ENCODE measurements at places on chromosomes 12 and 14.

DNA sequence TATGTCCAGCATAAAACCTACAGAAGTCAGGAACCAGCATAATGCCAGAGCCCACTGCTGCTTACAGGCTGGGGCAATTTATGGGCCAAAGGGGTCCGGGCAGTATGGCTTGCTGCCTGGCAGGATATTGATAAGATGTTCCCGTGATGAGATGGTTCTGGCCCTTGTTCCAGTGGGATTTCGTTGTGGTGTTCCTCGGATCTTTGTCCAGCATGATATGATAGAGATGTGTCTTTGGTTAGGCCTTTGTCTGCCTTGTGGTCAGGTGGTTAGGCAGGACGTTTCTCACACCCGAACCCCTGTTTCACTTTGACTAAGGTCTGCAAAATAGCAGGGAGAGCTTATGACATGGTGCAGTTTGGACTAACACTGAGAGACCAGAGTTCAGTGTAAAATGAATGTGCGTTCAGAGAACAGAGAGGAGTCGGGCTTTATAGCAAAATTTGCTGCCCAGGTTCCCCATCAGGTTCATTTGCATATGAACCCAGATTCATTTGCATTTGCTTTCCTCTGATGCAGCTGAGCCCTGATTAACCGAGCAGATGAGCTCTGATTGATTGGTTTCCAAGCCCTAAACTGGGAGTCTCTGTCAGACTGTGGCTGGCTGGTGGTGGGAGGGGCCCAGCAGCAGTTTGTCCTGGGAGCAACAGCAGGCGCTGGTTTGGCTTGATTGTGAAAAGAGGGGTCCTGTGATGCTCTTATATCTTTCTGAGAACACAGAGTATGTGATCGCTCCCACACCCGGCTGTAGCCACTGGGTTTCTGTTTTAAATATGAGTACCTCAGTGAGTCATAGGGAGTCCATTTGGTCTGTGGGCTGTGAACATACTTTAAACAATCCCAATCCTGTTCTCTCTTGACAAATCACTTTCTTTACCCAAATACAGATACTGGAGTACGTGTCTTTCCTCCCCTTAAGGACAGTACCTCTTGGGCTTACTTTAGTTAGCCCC lies 156.3 kb upstream of the PZP start:
- DNase-seq: no peak

- DNase-seq: no peak
These were observed 352.6 kb downstream of the BCL11B start for GRCh38 chr14:98919434-98919833.

DNA sequence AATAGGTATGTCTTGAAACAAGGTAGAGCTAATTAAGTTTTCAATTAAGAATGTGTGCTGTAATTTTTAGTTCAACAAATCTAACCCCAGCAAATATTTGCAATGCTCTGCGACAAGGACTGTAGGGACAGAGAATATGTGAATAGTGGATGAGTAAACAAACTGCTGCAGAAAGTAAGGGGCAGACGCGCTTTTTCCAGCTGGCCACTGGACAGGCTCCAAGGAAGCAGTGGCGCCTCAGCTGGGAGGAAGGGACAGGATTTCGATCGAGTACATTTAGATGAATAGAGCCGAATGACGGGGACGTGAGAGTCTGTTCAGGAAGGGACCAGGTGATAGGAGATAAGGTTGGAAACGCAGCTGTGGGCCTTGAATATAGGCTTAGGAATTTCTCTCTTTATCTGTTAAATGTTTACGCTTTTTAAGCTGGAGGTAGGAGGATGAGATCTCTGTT lies 69.3 kb downstream of the ELK3 start:
- DNase-seq: no peak

DNA sequence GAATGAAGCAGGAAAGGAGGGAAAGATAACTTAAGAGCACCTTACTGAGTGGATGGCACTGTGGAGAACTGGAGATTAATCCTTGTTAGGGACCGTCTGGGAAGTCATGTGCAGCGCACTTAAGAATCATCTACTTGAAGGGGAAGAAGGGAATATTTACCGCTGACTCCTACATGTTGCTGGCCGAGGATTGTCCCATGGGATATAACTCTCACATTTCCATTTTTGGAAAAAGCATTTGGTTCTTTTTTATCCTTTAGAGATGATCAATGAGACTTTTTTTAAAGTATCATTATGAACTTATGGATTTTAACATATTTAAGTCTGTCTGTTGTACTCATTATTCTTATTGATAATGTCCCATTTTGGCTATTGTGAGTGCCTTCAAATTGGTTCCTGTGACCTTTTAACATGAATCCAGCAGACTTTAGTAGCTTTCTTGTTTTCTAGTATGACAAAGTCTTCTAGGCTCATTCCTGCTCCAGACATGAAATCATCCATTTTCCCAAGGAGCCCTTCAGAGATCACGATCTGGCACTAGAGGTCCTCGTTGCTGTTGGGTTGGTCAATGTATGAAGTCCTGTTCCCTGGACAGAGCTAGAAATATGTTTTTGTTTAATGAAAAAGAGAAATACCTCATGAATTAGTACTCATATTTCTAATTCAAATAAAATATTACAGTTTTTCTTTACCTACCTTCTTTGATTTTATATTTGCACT lies 20.2 kb upstream of the FAM234B start:
- DNase-seq: no peak

Measured in GOT3 (cell line).